ENCODE measurements at places on chromosomes 2 and 18. TPM values are rescaled to one million over a fixed set of nuclear protein-coding genes. Genes with fewer than 3 reads are reported as not detected.

The RFX8 gene
- not detected for total RNA-seq

The CDH2 gene
- 14.6 TPM for total RNA-seq

The REG3A gene
- total RNA-seq, result not detected

The EGR4 gene
- 0.22 TPM for total RNA-seq

The CKAP2L gene
- total RNA-seq, result 21.6 TPM

The ALK gene
- total RNA-seq, result not detected

The DAW1 gene
- total RNA-seq, result 1.1 TPM

The DNMT3A gene
- 8.0 TPM for total RNA-seq

The BOLL gene
- not detected for total RNA-seq

The CNDP1 gene
- not detected for total RNA-seq

The REG3G gene
- total RNA-seq, result not detected

The STON1 gene
- 0.42 TPM for total RNA-seq

DNA sequence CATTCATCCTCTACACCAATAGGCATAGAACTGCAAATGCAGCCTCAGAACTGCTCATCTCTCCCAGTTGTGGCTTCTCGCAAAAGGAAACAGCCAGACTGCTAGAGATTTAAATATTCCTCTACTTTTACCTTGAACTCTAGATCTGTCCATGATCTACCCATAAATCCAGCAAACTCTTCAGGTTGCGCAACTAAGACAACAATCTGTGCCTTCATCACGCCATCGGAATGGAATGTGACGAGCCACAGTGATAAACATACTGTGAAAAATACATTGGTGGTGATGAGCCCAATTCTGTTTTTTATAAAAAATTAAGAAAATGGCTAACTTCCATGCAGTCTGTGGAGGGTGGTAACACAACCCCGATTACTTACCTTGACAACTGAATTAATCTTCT is 626.7 kb downstream of the LRRTM4 start:
- DNase-seq, result peak; percentile 68

GRCh38 chr2:235027558-235028214 is 75.9 kb downstream of the SH3BP4 start:
- DNase-seq, result peak; percentile 92

GRCh38 chr18:72174972-72175649 is 369.0 kb downstream of the CBLN2 start:
- peak; percentile 17 for DNase-seq

GRCh38 chr2:46643951-46644350 is 164.6 kb downstream of the TMEM247 start:
- peak; percentile 60 for DNase-seq

DNA sequence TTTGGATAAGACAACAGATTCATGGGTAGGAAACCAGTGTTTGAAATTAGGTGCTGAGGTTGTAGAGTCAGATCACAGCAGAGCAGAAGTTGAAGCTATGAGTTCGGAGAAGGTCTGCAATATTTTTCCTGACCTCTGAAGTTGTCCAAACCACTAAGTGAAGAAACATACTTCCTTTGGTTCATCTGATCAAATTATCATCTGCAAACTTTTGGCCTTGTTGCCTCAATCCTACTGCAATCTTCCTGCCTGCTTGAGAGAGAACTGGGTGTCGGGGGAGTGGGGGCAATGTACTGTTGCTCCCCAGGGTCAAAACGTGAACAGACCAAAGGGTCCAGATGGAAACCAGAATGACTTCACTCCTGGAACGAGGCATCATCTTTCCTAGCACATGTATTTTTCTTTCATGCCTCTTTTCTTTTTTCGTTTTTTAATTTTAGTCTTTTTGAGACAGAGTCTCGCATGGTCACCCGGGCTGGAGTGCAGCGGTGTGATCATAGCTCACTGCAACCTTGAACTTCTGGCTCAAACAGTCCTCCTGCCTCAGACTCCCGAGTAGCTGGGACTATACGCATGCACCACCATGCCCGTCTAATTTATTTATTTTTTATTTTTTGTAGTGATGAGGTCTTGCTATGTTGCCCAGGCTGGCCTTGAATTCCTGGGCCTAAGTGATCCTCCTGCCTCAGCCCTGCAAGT is 42.7 kb downstream of the RAB31 start:
- no peak for DNase-seq

GRCh38 chr18:36298126-36298741 is 721 bp downstream of the FHOD3 start:
- DNase-seq, result no peak

GRCh38 chr2:70738159-70738558 is 29.8 kb downstream of the ADD2 start:
- no peak for DNase-seq

- DNase-seq, result peak; percentile 87
These were observed 310.8 kb downstream of the ERBB4 start for GRCh38 chr2:212227755-212228154.

DNA sequence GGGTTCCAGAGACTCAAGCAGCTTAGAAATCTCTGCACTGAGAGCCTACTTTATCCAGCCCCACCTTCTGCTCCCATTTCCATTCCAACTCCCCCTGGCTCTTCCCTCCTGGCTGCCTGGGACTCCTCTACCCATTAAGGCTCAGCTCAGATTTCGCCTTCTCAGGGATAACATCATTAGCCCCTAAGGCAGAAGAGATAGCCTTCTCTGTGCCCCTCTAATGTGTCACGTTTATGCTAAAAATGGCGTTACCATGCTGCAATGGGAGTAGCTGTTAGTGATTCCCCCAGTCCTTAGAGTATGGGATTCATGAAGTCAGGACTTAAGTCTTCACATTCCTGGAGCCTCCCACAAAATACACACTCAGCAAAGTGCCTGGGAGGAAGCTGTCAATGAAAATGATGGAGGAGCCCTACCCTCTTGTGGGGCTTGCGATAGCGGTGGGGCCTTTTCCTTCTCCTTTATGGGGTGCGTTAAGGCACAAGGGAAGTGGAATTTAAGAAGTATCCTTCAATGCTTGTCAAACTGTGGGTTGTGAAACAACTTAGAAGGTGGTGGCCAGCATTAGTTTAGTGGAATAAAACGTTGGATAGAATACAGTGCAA is 144.7 kb upstream of the COPS8 start:
- DNase-seq, result no peak

- no peak for DNase-seq
These were observed 41.7 kb downstream of the MYO7B start for GRCh38 chr2:127577208-127577475.

GRCh38 chr2:149652526-149652925 is 65.0 kb upstream of the MMADHC start:
- no peak for DNase-seq

DNA sequence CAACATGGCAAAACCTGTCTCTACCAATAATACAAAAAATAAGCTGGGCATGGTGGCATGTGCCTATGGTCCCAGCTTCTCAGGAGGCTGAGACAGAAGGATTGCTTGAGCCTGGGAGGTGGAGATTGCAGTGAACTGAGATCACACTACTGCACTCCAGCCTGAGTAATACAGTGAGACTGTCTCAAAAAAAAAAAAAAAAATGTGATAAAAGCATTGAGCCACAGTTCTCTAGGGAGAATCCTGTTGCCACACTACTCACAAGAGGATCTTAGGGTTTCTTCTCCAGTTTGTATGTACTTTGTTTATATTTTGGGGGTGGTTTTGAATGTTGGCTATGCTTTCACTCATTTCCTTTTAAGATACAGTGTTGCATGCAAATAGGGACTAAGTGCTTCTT is 62.0 kb downstream of the TMEM185B start:
- no peak for DNase-seq

DNA sequence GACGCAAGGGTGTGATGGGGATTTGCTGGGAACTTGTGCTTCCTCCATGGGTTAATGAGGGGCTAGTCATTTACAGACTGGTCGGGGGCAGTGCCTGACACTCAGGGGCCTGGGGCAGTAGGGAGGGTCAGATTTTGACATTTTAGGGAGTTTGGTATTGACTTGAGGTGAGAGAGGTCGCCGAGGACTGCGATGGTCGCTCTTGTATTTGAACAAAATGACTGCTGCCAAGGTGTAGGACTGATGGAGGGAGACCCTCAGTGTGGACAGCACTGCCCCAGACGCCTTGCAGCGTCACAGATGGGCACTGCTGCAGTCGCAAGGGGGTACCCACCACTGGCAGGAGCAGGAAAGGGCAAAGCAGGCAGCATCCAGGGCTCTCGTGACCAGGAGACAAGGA is 182.9 kb downstream of the RTP5 start:
- DNase-seq, result no peak

DNA sequence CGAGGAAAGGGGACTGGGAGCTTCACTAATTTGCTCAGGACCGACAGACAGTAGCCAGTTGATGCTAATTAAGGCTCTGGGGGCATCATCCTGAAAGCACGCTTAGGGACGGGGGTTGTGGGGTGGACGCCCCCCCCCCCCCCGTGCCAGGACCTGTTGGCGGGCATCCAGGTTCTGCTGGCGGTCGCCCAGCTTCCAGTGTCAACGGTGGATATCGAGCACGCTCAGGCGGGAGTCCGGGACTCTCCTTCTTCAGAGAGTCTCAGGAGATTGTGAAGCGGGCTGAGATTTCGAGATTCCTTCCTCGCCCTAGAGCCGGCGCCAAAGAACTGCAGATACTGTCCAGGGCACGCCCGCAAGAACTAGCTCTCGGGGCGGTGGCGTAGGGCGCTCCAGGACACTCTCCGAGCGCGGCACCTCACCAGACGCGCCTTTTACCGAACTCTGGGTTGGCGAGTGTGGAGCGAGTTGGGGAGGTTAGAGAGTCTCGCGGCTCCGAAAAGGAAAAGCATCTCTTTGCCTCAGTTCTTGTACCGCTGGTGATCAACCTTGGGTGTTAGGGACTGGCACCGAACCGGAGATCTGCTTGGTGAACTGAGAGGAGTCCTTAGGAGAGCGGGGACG is 5.6 kb downstream of the RAX start:
- DNase-seq, result no peak

GRCh38 chr2:237765875-237766274 is 32.7 kb upstream of the RBM44 start:
- DNase-seq, result no peak

DNA sequence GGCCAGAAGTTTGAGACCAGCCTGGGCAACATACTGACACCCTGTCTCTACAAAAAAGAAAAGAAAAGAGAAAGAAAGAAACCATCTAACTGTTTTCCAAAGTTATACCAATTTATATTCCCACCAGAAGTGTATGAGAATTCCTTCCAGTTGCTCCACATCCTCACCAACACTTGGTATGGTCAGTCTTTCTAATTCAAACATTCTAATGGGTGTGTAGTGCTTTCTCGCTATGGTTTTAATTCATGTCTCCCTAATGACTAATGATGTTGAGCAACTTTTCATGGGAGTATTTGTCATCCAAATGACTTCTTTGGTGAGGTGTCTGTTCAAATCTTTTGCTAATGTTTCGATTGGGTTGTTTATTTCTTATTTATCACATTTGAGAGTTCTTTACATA is 10.5 kb upstream of the B3GNT7 start:
- DNase-seq, result no peak

DNA sequence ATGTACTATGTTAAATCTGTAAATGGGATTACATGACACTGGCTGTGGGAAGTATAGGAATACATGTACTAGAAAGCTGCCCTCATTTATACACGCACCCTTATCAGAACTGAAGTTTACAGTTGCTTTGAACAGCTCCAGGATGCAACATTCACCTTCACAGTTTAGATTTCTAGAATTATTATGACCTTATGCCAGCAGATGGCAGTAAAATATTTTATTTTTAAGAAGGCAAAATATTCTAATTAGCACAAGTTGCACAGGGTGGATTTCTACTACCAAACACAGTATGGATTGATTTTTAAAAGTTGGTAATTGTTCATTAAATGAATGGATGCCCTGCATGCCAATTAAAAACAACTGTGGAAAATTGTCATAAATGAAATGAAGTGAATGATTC is 670.4 kb downstream of the KCNJ3 start:
- DNase-seq, result peak; percentile 39

GRCh38 chr2:207594264-207594663 is 30.9 kb downstream of the METTL21A start:
- peak; percentile 23 for DNase-seq

- no peak for DNase-seq
These were observed 33.9 kb upstream of the CCDC102B start for GRCh38 chr18:68764016-68764415.

DNA sequence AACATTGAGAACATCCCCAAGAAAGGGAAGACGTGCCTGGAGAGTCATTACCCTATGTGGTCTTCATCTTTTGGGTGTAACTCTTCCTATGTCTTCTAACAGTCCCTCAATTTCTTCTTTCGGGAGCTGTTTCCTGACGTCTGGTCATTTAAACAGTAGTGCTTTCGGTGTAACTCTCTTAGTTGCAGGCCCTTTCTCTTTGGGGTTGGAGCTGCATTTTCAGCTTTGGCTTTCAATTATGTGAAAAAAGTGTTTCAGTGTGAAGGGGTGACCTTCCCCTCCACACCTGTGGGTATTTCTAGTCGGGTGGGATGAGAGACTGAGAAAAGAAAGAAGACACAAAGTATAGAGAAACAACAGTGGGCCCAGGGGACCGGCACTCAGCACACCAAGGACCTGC is 105.9 kb downstream of the CERS6 start:
- DNase-seq, result no peak

- no peak for DNase-seq
These were observed 207.3 kb upstream of the RAB6C start for GRCh38 chr2:129772190-129772579.

GRCh38 chr2:4247791-4248190 is 544.4 kb downstream of the DCDC2C start:
- no peak for DNase-seq

DNA sequence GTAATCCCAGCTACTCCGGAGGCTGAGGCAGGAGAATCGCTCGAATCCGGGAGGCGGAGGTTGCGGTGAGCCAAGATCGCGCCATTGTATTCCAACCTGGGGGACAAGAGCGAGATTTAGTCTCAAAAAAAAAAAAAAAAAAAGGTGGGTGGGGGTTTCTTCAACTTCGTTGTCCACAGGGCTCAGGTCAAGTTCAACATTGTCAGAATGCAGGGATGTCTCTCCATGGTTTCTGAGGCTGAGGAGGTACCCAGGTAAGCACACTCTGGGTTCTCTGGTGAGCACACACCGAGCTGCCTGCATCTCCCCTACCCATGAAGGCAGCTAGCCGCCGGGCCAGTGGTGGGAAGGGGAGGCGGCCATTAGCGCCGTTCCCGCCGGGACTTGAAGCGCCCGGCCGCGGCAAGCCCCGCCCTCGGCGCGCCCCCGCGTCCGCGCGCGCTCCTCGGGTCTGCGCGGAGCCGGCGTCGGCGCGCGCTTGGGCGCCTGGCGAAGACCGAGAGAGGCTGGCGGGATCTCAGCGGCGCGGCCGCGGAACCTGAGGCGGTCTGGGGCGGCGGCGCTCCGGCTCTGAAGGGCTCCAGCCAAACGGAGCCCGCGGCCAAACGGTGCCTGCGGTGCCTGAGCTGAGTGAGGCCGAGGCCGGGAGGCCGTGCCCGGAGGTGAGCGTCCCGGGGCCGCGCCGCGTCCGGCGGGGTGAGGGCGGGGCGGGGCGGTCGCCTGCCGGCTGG is at the start of gene UBXN2A:
Gene UBXN2A, plus strand, starts transcription at position 477 of the 731 bp plus-strand sequence. CDS start 17,852 bp downstream, outside the sequence.
- peak; percentile 75 for DNase-seq

DNA sequence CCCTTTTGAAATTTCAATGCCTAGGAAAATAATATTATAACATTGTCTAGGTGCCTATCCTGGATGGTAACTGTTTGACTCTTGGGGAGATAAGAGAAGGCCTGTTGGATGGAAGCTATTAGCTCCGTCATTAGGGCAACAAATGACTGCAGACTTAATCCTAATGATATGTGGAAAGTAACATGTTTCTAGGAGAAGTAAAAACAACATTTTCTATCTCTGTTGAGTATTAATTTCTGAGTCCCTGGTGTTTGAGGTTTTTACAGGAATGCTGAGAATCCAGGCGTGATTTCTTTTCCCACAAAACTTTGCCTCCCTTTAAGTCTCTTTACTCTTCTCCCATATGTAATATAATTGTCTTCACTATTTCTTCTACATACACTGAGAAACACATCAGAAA is 159.1 kb downstream of the GALNT1 start:
- no peak for DNase-seq

- no peak for DNase-seq
These were observed 59.0 kb downstream of the ANKRD44 start for GRCh38 chr2:197251576-197251975.
